RWPE2 (cell line): ENCODE measurements at places on chromosomes 13 and 19.

GRCh38 chr13:61830475-61830874 lies 414.8 kb upstream of the PCDH20 start:
- DNase-seq = no peak

DNA sequence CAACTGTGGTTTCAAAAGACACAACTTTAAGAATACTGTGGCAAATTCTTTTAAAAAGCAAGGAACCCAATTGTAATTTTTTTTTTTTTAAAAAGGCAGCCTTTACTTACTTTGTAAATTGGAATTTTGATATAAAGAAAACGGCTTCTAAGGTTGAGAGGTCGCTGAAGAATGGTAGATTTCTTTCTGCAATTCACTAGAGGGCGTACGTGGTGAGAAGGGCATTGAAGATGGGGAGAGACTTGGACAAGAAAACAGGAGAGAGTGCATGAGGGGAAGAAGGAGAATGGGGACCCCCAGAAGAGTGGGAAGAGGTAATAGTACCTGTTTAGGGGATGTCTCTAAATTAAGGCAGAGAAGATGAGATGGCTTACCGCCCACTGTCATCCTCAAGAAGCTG lies 33.5 kb upstream of the PABPC3 start:
- DNase-seq = no peak

DNA sequence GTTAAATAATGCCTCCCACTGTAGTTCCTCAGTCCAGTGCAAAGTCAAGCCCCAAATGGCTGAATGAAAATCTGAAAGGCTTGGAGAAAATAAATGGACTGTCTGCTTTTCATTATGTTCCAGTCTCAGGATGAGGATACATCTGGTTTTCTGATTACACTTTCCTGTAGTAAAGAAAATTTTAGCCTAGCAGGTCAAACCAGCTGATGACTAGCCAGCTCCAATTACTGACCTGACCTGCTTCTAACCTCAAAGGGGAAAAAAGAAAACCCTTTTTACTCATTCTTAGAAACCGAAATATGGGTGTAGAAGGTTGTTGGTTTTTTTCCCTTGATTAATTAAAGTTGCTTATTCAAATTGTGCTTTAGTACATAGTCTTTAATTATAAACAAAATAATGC lies 418.4 kb downstream of the EFNB2 start:
- no peak for DNase-seq

GRCh38 chr19:42508892-42509444 lies 19.3 kb downstream of the CEACAM1 start:
- no peak for DNase-seq

DNA sequence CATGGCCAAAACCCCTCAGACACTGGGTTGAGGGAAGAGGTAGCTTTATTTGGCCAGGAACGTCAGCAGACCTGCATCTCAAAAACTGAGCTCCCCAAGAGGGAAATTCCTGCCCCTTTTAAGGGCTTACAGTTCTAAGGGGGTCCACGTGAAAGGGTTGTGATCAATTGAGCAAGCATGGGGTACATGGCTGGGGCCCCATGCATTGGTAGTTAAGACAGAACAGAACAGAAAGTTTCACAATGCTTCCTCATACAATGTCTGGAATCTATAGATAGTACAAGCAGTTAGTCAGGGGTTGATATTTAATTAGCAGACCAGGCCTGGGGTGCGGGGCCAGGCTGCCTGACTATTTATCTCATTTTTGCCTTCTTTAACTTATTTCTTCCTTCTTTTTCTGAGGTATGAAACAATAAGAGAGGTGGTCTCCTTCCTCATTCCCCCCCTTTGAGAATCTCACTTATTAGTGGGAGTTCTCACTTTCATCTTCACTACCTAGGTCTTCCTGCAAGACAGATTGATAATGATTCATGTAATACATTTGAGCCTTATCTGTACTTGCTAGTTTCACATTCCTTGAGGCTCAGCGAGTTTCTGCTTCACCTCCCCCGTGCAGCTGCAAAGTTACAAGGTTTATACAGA lies 84.8 kb downstream of the SLC25A15 start:
- DNase-seq = no peak

GRCh38 chr19:34649886-34650543 lies 26.9 kb downstream of the SCGB2B2 start:
- no peak for DNase-seq

GRCh38 chr13:105016266-105016665 lies 1519.2 kb downstream of the EFNB2 start:
- DNase-seq = no peak

GRCh38 chr19:40582467-40582866 lies 5.8 kb downstream of the SHKBP1 start:
- DNase-seq = no peak
